ENCODE measurements at places on chromosomes 6 and 20.

DNA sequence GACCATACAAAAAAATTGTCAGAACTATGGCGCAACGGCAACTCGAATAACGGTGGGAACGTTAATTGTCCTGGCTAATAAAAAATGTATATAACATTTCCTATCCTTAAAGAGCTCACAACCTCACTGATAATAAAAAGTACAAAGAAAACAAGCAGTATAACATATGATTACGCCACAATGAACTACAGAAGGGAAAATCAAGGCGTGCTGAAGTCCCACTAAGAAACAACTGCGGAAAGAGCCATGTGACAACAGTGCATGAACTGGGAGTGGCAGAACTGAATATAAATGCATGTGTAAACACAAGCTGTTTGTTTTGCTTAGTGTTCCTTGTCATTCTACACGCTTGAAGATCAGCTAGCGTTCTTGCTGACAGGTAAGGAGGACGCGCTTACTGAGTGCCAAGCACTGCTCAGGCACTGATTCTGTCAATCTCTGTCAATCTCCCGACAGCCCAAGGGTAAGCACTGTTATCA lies 466 bp upstream of the PSMB1 start:
- DNase-seq, result no peak

DNA sequence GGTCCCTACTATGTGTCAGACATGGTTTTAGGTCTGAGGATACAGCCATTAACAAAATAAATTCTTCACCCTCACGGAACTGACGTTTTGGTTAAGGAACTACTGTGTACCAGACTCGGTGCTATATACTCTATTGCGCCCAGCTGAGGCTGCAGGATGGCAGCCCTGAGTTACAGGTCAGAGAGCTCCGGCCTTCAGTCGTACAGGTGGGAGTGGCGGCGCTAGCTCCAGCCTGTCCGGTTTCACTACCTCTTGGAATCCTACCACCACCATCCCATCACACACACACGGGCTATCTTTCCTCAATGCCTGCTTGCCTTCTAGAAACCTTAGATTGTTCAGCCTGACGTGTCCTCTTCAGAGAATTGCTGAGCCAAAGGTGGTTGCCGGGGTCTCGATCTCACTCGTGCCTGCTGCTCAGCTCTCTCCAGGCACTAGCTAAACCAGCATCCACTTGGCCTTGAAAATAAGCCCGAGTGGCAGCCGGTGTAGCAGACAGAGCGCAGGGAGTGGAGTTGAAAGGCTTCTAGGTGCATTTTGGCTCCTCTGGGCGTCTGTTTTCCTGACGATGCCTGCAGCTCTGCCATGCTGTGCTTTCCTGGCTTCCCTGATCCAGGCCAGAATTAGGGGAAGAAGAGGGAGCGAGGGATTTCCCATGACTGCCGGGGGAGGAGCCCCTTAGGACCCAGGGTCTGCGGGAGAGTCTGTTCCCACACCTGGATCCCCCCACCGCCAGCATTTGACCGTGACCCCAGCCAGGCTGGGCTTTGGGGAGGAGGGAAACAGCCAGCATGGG lies 1.1 kb upstream of the TCF15 start:
- no peak for DNase-seq

DNA sequence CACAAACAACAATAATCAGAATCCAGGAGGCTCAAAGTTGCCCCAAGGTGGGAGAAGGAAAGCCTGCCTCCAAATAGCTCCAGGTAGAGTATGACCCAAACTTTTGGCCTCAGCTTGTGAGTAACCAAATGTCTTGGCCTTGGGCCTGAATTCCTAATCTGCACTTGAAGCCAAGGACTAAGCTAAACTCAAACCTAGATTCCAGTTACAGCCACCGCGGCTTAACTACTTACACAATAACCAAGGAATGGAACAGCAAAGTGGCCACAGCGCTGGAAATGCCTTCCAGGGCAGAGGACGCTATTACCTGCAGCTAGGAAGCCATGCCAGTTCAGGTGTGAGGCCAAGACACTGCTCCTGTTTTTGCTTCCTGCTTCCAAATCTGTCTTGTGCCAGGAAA lies 4.6 kb downstream of the NINL start:
- no peak for DNase-seq

- DNase-seq, result no peak
Measured at GRCh38 chr6:166259296-166259977, 48.8 kb downstream of the PRR18 start.

DNA sequence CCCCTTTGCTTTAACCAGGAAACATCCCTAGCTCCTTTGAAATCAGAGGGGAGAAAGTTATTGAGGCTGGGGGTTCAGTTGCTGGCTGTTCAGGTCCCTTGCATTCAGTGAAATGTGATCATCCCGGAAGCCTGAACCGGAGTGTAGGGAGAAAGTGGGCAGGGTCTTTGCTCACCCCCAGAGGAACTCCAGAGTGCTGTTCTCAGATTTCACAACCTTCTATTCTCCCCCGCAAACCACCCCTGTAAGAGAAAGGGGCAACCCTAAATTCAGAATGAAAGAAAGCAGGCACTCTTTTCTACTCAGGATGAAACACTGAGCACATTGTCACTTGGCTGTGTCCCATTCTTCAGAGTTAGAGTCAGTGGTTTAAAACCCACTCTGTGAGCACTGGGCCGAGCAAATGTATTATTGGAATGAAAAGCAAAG lies 139.8 kb downstream of the KHDC1L start:
- no peak for DNase-seq

All from central memory CD4-positive, alpha-beta T cell (primary cell).